ENCODE measurements at places on chromosomes 1 and 21.

DNA sequence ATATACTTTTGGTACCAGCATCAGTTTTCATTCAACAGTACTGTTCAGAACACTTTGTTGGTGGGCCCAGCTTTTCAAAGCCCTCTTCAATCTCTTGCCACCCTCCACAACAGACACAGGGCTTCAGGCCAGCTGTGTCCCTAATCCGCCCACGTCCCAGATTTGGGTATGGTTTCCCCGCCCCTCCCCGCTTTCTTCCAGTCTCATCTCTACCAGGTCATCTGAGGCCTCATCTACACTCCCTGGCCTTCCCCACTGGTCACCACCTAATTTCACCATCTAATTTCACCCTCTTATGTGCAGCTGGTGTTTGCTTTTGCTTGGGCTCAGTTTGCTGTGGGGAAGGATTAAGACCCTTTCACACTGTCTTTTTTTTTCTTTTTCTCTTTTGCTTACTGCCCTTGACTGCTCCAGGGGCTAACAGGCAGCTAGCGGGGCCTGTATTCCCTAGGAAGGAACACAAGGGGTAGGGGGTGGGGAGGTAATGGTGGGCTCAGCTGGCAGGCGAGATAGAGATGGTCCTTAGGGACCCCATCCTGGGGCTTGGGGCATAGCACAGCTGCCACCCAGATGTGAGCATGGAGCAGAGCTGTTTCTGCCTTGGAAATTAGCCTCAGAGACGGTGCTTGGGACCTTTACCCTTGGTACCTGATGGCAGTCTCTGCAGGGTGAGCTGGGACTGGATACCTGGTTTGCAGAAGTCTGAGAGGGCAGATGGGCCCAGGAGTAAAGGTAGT, 3.8 kb upstream of the EPB41 start:
- DNase-seq, result no peak

DNA sequence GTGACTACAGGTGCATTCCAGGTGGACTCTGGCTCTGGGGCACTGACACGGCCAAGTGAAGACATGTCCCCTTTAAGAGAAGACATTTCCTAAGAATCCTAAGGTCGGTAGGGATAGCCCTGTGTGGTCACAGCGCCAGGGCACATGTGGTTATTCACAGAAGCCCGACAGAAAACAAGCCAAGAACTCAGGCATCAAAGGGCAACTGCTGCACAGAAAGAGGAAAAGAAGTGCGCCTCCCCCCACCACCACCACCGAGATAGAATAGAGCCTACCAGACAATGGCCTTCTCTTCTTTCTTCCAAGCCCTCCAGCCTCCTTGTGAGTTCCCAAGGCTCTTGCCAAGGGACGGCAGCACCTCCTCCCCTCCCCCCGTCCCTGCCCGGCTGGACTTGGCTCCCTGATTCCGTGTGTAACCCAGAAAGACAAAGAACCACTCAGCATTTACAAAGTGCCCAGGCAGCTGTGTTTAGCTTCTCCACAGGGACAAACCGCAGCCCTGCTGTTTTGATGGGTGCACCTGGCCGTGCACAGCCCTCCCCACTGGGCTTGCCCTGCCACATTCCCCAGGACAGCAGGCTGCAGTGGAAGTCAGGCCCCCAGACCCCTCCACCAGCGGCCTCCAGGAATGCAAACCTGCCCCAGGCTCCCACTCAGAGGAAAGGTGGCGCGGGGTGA, 30.2 kb downstream of the TMPRSS2 start:
- no peak for DNase-seq

- DNase-seq, result no peak
These were observed 22.9 kb upstream of the GFI1 start for GRCh38 chr1:92509619-92510018.

- DNase-seq, result no peak
These were observed 391.8 kb downstream of the CAMTA1 start for GRCh38 chr1:7177021-7177420.

GRCh38 chr1:156372265-156372586, 3.2 kb downstream of the RHBG start:
- no peak for DNase-seq

DNA sequence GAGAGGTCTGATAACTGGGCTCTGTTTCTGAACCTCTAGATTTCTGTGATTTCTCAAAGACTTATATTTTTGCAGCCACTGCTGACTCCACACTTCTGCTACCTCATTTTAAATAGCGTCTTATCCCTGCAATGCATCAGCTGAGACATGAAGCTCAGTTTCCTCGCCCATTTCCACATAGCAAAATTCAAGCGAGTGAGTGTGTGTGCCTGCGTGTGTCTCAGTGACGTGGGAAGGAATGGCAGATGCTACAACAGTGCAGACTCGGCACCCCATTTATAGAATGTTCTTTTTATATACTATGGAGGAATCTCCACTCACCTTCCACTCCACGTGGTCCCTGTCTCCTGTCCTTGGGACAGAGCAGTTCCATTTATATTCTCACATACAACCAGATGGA, 35.7 kb downstream of the ZMYND12 start:
- no peak for DNase-seq

- DNase-seq, result peak; percentile 10
These were observed 5.2 kb downstream of the SLAMF1 start for GRCh38 chr1:160641323-160642280.

- DNase-seq, result no peak
These were observed 369.8 kb upstream of the KAZN start for GRCh38 chr1:14228677-14229076.

DNA sequence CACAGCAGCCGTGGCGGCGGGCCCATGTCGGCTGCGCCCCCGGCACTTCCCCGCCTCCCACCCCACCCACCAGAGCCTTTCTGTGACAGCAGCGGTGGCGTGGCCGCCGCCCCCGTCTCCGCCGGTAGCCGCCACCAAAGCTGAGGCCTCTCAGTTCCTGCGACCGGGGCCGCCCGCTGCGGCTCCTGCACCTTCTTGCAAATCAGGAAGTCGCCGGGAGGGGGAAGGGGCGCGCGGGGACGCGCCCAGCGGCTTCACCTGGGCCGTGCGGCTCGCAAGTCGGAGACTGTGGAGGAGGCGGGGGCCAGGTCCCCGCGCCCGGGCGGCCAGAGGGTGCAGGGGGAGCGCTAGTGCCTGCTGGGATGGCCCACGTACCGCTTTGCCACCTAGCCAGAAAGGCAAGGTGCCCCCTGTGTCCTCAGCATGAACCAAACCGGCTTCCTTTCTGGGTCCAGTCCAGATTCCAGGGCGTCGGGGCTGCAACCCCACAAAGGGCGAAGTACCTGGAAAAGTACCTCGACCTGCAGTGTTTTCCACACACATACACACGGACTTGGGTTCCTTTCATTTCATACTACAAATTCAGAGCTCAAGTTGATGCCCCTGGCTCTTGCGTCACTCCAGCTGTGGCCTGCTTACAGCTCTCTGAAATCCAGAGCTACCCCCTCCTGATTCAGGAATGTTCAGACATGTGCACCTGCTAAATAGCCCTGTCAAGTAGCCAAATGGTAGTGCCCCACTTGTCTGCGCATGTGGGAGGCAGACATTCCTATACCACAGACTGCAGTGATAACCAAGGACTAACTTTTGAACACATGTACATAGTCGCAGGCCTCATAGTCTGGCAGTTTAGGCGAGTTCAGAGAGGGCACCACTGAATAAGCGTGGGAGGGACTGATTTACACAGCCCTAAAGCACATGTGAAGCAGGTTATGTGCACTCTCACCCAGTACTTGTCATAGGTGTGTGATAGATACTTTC, at the start of gene DENND1B:
DENND1B (minus strand) TSS at position 199 of the 981 bp plus-strand sequence. CDS start 325 bp downstream, outside the sequence.
- DNase-seq, result peak; percentile 78

DNA sequence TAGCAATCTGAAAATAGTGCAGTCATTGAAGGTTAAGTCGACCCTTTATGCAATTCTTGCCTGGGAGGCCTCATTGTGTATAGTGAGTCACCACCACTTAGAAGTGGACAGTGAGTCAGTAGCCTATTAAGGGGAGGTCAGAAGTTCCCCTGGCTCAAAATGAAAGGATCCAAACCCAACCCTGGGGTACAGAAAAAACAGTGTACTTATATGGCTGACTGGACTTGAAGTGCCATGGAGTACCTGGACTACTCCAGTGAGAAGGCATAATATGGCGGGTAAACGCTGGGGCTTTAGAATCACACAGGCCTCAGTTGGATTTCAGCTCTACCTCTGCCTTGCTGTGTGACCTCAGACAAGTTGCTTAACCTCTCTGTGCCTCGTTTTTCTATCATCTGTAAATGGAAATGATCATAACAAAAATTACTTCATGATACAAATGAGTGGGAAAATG, 2.2 kb upstream of the BCL9 start:
- DNase-seq, result no peak

DNA sequence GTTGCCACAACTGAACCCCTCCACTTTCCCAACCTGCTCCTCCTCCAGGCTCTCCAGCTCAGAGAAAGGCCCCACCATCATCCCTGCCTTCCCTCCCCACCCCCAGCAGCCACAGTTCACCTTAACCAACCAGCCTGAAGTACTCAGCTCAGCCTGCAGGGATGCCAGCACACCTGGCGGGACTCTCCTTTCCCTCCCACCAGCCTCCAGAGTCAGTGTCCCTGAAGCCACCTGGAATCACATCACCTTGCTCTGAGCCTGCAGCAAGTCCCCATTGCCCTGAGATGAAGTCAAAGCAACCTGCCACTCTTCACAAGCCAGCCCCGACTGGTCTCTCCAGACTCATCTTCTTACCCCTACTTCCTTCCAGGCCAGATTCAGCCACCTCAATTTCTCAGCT, 26.2 kb upstream of the ZC3H12A start:
- DNase-seq, result no peak

- no peak for DNase-seq
These were observed 8.2 kb upstream of the GRIK3 start for GRCh38 chr1:37042506-37042905.

- no peak for DNase-seq
These were observed 13.5 kb upstream of the OR2G2 start for GRCh38 chr1:247574664-247575063.

DNA sequence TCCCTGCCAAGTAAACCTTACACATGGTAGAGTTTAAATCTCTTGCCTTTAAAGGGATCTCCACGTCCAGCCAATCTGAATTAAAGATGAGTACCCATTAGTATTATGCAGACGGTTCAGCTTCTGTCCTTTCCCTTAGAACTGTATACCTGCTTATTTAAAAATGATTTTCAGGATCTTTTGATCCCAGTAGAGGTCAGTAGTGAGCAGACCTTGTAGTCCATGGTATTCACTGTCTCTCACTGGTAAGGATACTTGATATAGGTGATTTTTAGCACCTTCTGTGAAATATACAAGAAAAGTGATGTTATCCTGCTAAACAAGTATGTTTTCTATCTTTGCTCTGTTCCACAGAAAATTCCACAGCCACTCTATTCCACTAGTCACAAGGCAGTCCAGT, 1211.6 kb upstream of the ADGRL4 start:
- DNase-seq, result no peak

DNA sequence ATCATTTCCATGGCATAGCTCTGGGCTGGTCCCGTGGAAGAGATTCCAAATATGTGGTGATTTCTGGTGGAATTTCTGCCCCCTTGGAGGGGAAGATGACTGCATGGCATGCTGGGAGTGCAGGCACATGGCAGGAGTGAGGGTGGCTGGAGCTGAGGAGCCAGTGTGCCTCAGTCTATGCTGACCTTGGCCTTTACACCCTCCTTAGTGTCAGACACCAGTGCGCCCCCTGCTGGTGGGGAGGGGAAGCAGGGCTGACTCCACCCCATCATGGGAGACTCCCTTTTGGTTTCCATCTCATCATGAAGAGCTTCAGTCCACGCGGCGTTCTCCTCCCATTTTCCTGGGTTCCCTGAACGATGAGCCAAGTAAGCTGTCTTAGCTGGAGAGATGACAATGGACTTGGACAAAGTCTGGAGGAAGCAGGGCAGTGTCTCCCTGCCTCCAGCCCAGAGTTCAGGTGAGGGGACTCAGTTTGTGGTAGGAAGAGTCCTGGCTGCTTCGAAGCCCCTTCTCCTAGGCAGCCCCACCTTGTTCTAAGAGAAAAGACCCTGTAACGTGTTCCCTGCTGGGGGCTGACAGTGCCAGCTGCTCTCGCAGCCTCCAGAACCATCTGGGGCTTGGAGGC, 10.3 kb downstream of the ALX3 start:
- DNase-seq, result peak; percentile 58

- DNase-seq, result no peak
These were observed 68.7 kb downstream of the LMX1A start for GRCh38 chr1:165287781-165288180.

DNA sequence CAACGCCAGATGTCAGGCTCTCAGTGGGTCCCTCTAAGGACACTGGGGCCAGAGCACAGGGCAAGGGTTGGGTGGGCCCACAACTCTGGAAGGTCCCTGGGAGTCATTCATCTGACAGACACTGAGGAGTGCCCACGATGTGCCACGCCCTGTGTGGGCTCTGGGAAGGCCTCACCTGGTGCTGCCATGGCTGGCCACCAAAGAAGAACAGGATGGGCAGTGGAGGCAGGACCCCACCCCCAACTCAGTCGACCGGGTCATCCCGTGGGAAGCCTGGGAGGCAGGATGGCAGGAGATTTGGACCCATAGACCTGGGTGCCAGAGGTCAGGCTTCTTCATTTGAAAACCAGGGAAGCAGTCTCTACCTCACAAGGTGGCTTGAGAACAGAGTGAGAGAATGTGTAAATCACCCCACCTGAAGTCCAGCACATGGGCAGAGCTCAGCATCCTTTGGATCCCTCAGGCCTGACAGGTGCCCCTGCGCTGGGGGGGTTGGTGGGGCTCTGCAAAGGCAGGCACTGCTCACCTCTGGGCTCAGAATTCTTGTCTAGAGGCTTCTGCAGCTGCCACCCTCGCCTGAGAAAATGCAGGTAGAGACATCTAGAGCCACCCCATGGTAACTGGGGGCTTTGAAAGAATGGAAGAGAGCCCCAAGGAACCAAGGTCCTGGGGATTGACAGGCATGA, 1.2 kb upstream of the SELENON start:
- no peak for DNase-seq

DNA sequence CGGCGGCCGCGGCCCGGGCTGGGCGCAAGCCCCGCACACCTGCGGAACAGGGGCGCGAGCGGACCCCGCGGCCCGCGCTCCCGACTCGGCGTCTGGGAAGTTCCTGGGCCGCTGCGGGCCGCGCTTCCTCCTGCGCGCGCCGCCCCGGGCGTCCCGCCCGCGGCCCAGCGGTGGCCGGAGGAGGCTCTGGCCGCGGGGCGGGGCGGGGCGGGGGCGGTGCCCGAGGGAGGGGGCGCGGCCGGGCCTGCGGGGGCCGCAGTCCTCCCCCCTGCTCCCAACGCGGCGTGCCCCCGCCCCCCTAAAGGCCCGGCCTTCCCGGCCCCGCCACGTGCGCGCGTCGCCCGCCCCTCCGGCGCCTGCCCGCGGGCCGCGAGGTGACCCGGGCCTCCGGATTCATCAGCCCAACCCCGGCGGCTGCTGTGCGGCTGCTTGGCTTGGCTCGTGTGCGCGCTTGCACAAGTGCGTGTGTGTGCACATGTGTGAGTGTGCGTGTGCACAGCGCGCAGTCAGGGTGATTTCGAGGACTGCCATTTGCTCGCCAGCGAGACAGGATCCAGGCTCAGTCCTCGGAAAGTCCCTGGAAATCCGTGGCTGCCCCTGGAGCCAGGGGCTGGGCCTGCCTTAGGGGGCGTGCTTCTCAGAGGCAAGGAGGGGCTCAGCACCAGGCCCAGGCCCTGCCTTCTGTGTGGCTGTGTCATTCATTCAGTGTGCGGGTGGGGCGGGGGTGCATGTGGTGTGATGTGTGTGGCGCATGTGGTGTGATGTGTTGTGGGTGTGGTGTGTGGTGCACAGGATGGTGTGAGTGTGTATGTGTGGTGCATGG, at the start of gene C2CD2:
C2CD2 (minus strand) TSS at position 188 of the 823 bp plus-strand sequence. CDS start 370 bp downstream, outside the sequence.
- no peak for DNase-seq

All from CD4-positive, CD25-positive, alpha-beta regulatory T cell (primary cell).